Activated CD4-positive, alpha-beta T cell treated with anti-CD3 and anti-CD28 coated beads, Interleukin-2, amount 50 U/mL, for 48 hours (primary cell): ENCODE measurements at places on chromosomes 5 and 9.
A peak's percentile ranks its signal among the peaks of the same experiment; 100 is the strongest.

GRCh38 chr9:14500705-14501104, 186.8 kb upstream of the NFIB start:
- no peak for DNase-seq

DNA sequence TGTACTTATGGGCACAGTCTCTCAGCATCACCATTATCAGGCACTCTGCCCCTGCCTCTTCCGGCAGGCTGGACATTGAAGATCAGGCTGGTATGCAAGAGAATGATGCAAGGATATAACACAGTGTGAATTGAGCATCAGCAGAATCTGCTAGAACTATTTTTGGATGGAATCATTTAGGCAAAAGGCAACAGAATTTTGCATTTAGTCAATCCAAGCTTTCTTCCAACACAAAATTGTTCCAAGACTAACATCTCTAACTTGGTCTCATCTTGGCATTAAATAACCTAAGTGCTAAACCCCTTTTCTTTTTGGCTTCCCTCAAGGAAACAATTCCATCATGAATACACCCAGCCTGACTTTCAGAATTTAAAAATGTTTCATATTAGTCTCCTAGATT, 339.9 kb downstream of the PRELID2 start:
- DNase-seq: no peak

GRCh38 chr5:112669328-112669963, 68.2 kb upstream of the APC start:
- DNase-seq: no peak

DNA sequence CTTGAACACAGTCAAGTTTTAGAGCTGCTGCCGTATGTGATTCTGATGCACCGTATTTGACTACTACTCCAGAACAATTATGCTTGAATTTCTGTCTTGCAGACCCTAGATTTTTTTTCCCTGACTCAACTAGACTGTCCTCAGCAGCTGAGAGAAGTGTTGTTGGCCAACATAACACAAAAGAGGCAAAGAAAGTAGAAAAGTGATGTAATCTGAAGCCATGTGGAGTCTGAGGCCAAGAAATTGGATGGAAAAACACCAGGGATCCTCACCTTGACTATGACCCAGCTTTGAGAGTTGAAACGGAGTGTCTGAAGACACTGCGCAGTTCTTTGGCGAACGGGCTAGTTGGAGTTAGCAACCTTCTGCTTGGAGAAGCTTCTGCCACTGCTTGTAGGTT, 36.3 kb upstream of the FGF1 start:
- DNase-seq: no peak

DNA sequence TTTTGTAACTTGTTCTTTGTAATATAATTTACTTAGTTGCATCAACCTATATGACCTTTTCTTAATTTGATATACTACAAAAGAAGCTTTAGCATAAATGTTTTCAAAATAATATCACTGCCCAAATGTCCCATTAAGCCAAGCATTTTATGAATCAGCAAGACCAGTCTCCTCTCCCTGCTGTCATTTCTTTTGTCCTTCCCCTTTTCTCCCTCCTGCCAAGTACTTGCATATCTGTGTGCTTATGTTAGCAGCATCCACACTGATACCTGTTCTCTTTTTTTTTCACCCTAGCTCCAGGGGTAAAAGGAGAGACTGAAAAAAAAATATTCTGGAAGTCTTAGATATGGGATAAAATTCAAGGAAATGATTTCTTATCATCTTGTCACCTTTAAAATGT, 69.7 kb downstream of the ZSWIM6 start:
- DNase-seq: no peak

DNA sequence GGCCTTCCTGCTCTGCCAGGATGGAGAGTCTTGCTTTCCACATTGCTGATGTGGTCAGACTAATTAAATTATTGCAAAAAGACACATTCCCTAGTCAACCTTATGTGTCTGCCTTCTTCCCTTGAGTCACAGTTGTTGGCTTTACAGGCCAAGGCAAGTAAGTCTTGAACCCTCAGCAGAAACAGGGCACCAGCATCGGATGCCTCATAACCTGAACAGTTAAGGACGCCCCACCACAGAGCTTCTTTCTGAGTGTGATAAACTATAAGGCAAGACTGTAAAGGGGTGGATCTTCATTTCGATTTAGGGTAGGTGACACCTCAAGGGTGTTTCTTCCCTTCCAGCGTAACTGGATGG, 670 bp upstream of the KIF2A start:
- peak; percentile 43 for DNase-seq

DNA sequence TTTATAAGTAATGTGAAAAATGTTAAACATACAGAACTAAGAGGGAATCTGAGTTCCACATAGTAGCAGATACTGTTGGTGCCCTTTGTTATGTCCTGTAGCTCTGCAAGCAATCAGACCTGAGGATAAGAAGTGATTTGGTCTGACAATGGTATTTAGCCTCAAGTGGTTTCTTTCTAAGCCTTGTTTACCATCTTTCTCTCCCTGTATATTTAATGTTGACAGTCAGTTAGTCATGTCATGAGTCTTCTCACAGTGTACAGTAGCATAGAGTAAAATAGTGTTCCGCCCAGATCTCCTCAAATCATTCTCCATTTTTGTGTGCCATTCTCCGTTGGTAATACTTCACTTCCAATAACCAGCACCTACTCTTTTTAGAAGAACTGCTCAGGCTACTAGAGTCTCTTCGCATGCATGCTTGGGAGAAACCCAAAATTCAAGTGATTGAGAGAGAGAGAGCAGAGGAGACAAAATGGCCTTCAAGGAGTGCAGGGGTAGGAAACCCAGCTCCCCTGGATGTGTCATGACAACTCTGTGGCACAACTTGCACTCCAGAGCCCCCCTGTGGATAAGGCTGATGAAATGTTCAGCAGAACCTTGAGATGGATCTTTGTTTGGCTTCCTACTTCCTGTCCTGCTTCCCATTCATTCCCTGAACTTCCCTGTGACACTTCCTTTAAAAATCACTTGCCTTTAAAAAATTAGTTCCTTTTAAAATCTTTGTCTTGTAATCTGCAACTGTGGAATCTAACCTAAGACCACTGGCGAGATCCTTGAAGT, 129.2 kb upstream of the FST start:
- no peak for DNase-seq

DNA sequence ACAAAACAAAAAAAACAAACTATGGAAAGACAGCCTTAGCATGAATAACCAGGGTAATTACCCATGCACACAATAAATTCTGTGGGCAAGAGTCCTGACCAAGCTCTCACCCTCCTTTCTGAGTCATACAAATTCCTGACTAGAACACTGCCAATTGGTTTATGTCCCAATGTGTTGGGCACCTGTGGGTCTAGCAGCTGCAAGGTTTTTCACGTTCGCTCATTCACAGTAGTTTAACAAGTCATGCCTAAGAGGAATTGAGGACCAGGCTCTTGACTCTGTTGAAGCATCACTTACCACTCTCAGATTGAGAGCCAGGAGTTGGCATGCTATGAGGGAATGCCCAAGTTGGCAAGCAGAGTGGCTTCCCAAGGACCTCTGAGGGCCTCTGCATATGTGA, 205.5 kb upstream of the SLC24A2 start:
- no peak for DNase-seq
